ENCODE measurements at places on chromosomes 1 and 21.

DNA sequence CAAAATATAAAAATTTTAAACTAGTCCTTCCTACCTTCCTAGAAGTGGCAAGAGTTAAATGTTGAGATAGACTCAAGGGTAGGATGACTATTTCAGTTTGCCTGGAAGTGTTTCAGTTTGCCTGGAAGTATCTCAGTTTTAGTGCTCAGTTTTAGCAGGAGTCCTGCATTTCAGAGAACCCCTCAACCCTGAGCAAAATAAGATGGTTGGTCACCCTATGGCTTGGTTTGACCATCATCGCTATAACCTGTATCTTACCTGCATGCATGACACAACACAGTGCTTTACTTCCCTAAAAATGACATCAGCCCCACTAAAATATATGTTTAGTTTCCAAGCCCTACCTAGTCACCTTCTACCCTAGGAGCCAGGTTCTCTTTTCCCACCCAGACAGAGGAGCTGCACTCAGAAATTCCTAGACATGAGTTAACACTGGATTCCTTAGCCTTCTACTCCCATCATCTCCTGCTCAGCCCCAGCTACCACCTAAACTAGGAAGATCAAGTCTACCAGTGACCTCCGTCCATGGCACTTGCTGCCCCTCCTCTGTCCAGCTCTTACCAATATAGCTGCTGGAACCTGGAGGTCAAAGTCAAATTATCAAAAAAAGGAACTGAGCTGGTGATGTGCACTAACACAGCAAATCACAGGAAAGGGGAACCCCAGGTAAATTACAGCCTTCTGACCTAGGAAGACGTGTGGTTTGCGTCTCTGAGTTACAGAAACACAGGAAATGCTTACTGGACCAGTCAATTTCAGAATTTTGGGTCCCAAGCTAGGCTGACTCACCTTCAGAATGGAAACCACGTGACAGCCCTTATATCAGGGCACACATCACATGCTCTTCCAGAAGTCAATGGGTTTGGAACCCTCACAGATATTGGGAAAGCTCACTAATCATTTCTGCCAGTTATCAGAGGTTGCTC, 2.2 kb upstream of the G0S2 start:
- DNase-seq, result no peak

DNA sequence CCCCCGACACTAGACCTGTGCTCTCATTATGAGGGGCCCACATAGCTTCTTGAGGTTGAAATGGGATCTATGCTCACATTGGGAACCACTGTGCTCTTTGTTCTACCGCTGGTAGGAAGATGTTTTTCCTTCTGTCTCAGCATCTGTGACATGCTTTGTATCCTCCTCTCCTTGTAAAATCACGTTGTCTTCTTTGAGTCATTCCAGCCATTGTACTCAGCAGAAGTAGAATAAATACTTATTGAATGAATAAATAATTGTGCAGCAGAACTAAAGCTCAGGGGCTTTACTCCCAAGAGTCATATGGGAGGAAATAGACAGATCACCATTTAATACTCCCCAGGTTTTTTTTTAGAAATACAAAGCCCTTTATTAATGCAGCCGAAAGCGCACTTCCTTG, 66.3 kb upstream of the EDEM3 start:
- no peak for DNase-seq

- DNase-seq, result no peak
Observed at GRCh38 chr1:32142446-32143301, 34.8 kb downstream of the KPNA6 start.

DNA sequence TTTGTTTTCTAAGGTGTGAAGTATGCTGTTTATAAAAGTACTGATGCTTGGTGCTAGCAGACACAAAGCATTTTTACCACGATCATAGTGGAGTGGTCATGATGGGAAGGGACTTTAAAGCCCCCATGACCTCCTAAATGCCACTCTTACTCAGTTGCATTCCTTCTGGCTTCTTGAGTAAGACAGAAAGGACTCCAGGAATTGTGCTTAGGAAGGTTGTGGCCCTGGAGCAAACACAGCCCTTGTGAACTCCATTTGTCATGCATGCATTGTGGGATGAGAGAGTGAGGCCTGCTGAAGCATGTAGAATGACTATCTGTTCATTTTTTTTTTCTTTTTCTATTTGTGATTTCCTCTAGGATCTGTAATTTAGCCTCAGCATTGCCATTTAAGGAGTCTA, 34.2 kb downstream of the AK5 start:
- no peak for DNase-seq

- no peak for DNase-seq
Observed at GRCh38 chr21:44969066-44969670, 29.3 kb downstream of the SLX9 start.

- DNase-seq, result no peak
Observed at GRCh38 chr1:167344615-167345385, 124.1 kb downstream of the POU2F1 start.

- no peak for DNase-seq
Observed at GRCh38 chr1:167109125-167109524, 15.2 kb downstream of the STYXL2 start.

DNA sequence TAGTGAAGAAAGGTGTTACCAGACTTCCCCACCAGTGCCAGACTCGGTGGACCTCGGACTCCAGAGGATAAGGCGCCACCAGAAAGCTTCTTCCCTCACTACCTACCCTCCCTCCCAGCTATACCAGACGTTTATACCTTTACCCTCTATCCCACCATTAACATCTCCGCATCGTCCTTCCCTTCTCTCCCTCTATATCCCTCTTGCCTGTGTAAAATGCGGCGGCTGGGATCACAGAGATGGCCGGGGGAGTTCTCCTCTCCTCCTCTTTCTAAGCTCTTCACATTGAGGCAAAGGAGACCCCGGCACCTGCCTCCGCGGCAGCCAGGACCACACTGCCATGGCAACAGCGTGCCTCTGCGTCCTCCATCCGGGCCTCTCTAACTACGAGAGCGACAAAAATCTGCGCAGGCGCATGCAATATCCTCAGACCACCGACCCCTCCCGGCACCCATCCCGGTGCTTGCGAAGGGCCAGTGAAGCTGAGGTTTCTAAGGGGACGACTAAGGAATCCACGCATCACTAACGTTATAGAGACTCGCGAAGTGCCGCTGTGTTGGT, at the start of gene CCDC181:
TSS of gene CCDC181 (minus strand) at position 394 of the 561 bp plus-strand sequence. CDS start 2,547 bp downstream, outside the sequence.
- DNase-seq, result peak; percentile 23

DNA sequence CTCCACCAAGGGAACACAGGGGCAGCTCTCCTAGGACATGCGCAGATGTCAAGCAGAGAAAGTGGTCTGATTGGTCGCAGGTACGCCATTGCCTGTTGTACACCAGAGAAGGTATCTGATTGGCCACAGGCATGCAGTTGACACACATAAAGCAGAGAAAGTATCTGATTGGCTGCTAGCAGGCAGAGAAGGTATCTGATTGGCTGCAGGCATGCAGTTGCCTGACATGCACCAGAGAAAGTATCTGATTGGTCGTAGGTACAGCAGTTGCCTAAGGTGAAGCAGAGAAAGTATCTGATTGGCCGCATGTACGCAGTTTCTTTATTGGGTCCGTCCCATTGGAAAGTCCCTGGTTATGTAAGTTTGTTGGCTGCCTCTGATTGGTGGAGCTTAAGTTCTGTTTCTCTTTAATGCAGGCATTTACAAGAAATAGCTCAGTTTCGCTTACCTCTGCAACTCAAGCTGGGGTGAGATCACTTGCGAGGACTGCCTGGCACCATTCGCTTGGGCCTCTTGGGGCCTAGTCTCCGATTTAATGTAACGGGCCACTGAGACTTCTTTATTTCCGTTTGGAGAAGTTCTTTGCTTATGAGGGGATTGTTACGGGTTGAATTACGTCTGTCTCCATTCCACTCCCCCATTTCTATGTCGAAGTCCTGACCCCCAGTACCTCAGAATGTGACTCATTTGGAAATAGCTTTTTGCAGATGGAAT, 74.2 kb downstream of the SIK1 start:
- no peak for DNase-seq

- DNase-seq, result no peak
Observed at GRCh38 chr1:8518490-8518801, 200.5 kb downstream of the SLC45A1 start.

DNA sequence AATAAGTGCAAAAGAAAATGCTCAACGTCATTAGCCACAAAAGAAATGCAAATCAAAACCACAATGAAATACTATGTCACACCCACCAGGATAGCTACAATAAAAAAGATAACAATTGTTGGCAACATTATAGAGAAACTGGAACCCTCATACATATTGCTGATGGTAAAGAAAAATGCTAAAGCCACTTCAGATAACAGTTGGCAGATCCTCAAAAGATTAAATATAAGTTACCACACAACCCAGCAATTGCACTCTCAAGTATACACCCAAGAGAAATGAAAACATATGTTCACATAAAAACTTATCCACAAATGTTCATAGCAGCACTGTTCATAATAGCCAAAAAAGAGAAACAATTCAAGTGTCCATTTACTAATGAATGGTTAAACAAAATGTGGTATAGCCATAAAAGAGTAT, 20.7 kb downstream of the TRIM33 start:
- DNase-seq, result no peak

DNA sequence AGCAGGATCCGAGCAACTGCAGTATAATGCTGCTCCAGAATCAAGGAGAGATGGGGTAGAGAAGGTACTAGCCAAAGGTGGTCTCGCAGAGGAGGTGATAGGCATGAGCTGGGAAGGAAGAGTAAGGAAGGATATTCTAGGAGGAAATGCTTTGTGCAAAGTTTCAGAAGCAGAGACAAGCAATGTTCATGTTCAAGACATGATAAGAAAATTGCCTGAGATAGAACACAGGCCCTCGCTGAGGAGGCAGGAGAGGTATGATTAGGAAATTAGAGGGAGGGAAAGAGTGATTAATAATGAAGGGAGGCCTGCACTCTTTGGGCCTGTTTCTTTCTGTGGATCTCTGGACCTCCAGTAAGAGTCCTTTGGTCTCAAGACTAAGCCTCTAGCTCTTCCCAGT, 12.9 kb upstream of the ETV3 start:
- DNase-seq, result no peak

DNA sequence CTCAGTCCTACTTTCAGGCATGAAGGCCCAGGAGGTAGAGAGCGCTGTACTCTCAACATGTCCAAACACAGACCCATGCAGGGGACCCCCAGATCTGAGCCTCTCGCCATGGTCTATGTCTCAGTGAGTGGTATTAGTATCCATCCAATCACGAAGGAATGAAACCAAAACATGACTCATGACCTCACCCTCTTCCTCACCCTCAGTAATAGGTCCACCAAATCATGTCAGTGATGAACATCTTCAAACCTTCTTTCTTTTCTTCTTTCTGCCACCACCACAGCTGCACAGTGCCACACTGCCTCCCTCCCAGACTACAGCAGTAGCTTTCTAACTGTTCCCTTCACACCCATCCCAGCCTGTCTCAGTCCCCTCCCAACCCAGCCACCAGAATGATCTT, 16.8 kb downstream of the C1orf116 start:
- DNase-seq, result no peak

GRCh38 chr1:53576381-53576801, 117.2 kb downstream of the DMRTB1 start:
- DNase-seq, result no peak

GRCh38 chr1:64133036-64133435, 70.4 kb upstream of the UBE2U start:
- no peak for DNase-seq

DNA sequence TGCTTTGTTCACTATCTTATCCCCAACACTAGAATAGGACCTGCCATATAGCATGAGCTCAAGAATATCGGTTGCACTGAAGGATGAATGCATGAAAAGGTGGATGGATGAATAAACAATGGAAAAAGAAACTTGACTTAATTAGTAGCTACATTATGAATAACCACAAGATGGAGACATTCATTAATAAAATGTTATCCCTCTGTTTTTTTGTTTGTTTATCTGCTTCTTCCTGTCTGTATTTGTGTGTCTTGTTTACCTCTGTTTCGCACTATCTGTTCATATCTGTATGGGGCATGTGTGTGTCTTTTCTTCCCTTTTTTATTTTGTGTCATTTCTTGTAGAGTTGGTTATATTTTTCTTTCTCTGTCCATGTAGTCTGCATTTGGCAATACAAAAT, 1.1 kb upstream of the OR14I1 start:
- no peak for DNase-seq

DNA sequence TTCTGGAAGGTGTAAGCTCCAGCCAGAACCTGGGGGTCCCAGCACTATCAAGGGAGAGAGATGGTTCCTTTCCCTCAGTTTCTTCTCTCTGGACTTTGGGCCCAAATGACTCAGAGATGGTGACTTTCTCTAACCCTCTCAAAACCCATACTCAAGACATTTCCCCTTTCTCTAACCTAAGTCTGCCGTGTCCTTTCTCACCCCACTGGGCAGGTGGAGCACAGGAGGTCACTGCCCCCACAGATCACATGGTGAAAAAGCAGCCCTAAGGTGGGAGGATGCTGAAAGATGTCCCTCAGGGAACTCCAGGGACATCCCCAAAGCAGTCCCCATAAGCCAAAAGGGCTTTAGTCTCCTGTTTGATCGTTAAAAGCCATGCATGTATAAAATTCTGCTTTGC, 173.7 kb downstream of the HIVEP3 start:
- no peak for DNase-seq

GRCh38 chr1:168135116-168135920, 1.4 kb downstream of the GPR161 start:
- DNase-seq, result no peak

DNA sequence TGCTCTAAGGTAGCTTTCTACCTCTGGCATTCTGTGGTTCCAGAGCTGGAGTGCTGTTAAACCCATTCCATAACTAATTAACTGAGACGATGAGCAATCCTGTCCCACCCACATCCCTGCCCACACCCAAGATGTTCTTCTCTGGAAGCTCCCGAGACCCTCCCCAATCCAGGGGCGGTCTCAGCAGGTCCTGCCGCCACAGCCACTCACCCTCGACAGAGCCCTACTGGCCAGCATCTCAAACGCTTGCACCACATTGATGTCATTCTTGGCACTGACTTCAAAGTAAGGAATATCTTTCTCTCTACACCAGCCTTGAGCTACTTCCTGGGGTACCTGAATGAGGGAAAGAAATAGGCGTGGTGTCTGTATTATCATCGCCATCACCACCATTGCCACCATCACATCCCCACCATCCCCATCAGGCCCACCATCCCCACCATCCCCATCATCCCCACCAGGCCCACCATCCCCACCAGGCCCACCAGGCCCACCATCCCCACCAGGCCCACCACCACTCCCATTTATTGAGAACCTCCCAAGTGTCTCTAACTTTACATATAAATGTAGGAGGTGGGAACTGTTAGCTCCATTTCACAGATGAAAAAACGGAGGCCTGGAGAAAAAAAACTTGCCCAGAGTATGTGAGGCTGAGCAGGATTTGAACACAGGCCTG, 17.7 kb downstream of the RAB7B start:
- no peak for DNase-seq

GRCh38 chr1:29706936-29707335, 470.6 kb downstream of the PTPRU start:
- DNase-seq, result no peak

- peak; percentile 74 for DNase-seq
Observed at GRCh38 chr1:26417111-26417759, 6.6 kb downstream of the LIN28A start.

GRCh38 chr1:214677945-214678344, 75.0 kb downstream of the CENPF start:
- DNase-seq, result no peak

- DNase-seq, result peak; percentile 26
Observed at GRCh38 chr1:61782771-61783170, 40.5 kb downstream of the PATJ start.

- no peak for DNase-seq
Observed at GRCh38 chr1:159211331-159212136, 6.9 kb downstream of the ACKR1 start.

GRCh38 chr21:37365517-37366481, 774 bp upstream of the DYRK1A start:
- peak; percentile 28 for DNase-seq

GRCh38 chr1:19412654-19413053, 72.7 kb downstream of the CAPZB start:
- no peak for DNase-seq

GRCh38 chr1:169395955-169396354, 28.0 kb downstream of the BLZF1 start:
- DNase-seq, result no peak

Data from stimulated activated CD8-positive, alpha-beta memory T cell treated with anti-CD3 and anti-CD28 coated beads, Interleukin-4, amount 100 ng/mL, for 1 hour (primary cell).